ENCODE measurements at places on chromosomes 5 and 9.

DNA sequence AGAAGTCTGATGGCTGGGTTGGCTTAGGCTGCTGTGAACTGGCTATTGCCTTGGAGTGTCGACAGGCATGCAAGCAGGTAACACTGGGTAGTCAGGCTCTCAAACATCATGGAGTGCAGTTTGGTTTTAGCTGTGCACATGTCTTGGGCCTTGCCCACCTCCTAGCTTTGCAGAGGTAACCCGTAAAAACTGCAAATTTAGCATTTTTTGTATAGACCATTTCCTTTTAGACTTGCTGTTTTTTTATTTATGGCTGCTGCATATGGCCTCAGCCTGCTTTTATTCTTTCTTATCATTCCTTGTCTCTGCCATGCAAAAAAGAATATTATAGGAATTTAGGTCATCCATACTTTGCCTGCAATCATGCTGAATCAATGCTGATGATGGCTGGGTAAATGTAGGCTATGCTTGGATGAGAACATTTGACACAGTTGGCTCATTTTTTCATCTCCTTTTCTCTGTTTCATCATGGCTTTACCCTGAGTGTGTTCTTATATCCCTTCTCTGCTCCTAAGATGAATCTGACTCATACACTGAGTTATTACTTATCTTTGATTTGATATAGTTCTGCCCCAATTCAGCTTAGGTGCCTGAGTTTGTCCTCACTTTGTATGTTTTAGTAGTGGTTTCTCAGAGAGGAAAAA lies 27.2 kb downstream of the RECK start:
- no peak for DNase-seq

DNA sequence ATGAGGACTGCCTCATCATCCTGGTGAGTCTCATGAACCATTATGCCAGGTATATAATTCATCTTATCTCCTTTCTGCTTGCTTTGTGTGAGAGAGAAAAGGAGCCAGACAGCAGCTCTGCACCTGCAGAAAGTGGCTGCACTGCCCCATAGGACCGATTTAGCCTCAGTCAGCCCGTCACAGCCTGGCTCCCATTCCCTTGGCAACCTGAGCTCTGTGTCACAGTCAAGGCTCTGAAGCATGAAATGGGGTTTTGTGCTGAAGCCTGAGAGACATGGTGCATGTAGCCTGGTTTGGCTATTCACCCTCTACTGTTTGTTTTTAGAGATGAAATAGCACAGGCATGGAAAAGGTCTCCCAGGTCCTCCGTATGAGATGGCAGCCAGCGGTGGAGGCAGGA lies 198.3 kb downstream of the KCTD16 start:
- DNase-seq: no peak

DNA sequence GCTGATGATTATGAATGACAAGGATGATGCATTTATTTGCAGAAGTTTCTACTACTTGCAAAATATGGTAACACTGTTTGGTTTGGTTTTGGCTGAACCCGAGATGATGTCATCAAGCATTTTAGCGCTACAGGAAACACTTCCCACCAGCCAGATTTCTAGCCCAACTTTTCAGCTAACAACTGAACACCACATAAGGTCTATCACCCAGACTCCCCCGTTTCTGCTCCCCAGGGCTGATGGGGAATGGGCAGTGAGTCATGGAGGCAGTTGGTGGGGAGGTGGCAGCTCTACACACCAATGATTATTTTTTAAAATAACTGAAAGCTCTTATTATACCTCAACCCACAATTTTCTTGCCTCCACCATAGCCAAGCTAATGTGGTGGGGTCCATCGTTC lies 302.9 kb downstream of the CEMIP2 start:
- no peak for DNase-seq

GRCh38 chr9:130147910-130148309 lies 24.3 kb upstream of the NCS1 start:
- DNase-seq: no peak

DNA sequence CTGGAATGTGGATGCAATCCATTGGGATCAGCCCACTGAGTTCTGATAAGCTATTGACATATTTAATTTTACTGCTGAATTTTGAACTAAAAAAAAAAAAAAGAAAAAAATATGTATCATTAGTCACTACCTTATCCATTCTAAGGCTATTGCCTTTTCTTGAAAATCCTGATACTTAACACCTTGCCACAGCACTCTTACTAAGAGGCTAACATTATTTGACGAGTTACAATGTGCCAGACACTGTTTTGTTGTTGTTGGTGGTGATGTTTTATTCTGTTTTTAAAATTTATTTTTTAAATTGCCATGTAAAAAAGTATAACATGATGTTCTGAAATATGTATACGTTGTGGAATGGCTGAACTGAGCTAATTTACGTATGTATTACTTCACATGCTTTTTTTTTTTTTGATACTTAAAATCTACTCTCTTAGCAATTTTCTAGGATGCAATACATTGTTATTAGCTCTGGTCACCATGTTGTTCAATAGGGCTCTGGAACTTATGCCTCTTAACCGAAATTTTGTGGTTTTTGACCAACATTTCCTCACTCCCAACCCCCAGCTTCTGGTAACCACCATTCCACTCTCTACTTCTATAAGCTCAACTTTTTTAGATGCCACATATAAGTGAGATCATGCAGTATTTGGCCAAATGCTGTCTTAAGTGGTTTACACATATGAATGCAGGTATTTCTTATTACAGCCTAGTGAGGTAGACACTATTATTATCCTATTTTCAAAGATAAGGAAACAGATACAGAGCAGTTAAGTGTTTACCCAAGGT lies 134.8 kb upstream of the PCA3 start:
- DNase-seq: no peak

- DNase-seq: no peak
Measured at GRCh38 chr5:94045839-94046782, 304.7 kb upstream of the POU5F2 start.

- no peak for DNase-seq
Measured at GRCh38 chr5:95817430-95817829, 5.1 kb downstream of the GLRX start.

- DNase-seq: no peak
Measured at GRCh38 chr5:35487233-35488025, 130.2 kb upstream of the SPEF2 start.

- no peak for DNase-seq
Measured at GRCh38 chr9:99130069-99130468, 25.2 kb downstream of the TGFBR1 start.

- DNase-seq: peak; percentile 16
Measured at GRCh38 chr5:97162045-97162444, 19.6 kb upstream of the LIX1 start.

- DNase-seq: no peak
Measured at GRCh38 chr9:126494264-126494663, 119.5 kb upstream of the LMX1B start.

DNA sequence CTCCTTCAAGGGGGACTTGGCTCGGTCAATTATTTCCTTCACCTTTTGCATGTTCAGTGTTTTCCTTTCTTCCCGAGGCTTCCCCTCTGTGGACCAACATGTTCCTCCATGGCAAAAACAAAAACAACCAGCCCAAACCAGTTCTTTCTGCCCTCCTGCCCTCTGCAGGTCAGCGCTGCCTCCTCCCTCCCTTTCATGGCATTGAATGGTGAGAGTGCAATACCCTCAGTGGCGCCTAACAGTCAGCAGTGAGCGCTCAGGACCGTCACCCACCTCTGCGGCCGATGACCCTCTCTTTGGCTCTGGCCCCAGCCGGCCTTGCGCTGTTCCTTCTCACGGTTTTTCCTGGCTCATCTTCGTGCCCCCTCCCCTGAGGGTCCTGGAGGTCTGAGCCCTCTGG lies 34.4 kb upstream of the GNE start:
- DNase-seq: no peak

- DNase-seq: no peak
Measured at GRCh38 chr5:124583469-124584350, 162.7 kb downstream of the ZNF608 start.

DNA sequence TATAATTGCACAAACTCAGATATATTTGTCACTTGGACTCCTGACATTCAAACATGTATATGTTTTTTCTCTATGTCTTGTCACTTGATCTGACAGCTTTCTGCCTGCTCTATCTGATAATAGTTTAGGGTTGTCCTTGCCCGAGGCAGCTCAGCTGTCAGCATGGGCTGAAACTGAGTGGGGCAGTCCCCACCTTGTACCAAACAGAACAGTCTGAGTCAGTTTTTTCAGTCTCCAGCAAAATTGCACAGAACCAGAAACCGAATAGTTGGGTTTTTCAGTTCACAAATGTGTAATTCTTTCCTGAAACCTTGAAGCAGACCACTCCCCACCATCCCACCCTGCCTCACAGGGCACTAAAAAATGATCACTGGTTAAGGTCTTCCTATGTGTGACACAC lies 9.5 kb upstream of the HAND1 start:
- no peak for DNase-seq

GRCh38 chr5:121741156-121741555 lies 110.5 kb upstream of the FTMT start:
- DNase-seq: no peak

DNA sequence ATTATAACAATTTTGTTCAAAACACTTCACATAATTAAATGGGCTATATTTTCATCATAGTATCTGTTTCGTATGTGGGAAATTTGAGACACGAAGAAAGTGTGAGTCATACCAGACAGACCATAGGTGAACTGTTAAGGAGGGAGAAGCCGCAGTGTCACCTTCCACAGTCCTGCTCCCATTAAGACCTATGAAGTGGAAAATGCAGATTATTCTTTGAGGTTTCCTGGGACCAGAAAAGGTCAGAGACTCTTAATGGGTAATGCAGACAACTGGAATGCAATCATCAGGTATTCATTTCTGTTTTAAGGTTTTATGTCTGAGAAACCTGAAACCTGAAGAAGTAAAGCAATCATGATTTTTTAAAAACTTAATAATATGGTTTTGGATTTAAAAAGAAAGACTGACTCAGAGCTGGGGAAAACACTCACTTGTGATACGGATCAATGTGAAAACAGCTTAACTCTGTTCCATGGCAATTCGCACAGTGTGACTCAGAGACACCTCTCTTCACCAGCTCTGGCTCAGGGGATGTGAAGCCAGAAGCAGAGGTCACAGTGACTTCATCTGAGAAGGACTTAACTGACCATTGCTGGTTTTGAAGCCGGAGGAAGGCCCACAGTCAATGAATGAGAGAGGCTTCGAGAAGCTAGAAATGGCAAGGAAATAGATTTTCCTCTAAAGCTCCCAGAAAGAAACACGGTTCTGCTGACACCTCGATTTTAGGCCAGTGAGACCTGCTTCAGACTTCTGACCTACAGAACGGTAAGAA lies 17.2 kb upstream of the GCNT1 start:
- DNase-seq: no peak

GRCh38 chr9:21708856-21709255 lies 93.6 kb upstream of the MTAP start:
- no peak for DNase-seq

- no peak for DNase-seq
Measured at GRCh38 chr5:139470821-139471300, at the start of gene SMIM33. Gene SMIM33 (plus strand): TSS chr5:139471004. CDS start chr5:139471122, 118 bp downstream.

GRCh38 chr9:135816651-135816970 lies 90.7 kb downstream of the CAMSAP1 start:
- no peak for DNase-seq

DNA sequence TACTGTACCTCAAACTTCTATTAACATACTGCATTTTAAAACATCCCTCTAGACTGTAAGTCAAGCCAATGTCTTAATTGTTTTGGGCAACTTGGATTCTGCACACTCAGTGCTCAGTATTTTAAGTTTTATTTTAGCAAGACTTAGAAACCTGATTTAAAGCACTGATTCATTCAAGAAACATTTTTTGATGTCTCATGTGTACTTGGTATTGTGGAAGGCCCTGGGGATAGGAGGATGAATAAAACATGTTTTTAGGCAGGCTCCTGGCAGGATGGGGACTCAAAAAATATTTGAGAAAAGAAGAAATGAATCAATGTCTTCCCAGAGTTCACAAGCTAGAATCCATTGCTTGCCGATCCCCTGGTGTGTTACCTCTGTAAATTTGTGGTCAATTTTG lies 334.0 kb upstream of the PUM3 start:
- no peak for DNase-seq

- no peak for DNase-seq
Measured at GRCh38 chr9:88174324-88174723, 36.0 kb upstream of the SPATA31C2 start.

- no peak for DNase-seq
Measured at GRCh38 chr5:56501781-56502557, 268.8 kb upstream of the ANKRD55 start.

DNA sequence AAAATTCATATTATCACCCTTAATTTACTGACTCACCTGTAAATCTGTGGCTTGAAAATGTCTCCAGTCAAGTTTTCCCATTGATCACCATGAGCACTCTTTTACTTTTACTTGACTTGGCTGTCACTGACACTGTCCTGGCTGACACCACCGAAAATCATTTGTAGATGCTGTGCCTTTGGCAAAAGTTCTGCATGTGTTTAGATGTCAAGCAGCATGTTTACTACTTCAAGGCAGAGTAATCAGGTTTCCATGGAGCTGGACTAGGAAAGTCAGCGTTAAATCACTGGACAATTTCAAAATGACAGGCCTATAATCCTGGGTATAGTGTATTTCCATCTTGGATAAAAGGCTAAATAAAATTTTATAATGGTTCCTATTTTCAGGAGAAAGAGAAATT lies 1530.6 kb upstream of the CDH6 start:
- DNase-seq: no peak

DNA sequence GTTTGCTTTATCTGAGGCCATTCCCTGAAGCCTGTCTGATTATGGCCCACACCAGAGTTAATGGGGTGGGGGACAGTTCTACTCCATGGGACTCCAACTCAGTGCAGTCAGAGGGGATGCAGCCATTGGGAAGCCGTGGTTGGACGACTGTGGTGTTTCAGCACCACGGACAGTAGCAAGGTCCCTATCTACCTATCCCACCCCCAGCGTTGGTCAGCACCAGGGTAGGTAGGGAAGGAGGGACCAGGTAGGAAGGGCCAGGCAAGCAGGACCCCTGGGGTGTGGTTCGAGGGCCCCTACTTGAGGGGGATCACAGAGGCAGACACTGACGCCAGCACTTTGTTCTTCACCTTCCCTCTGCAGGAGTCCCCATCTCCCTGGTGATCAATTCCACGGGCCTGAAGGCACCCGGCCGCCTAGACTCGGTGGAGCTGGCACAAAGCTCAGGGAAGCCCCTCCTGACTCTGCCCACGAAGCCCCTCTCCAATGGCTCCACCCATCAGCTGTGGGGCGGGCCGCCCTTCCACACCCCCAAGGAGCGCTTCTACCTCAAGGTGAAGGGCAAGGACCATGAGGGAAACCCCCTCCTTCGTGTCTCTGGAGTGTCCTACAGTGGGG lies 33.2 kb downstream of the HMCN2 start:
- no peak for DNase-seq

GRCh38 chr5:98796197-98796972 lies 22.9 kb downstream of the RGMB start:
- peak; percentile 2 for DNase-seq

- DNase-seq: no peak
Measured at GRCh38 chr5:33479311-33479710, 38.5 kb downstream of the TARS1 start.

Measured in NCI-H510A (cell line).